ENCODE measurements at places on chromosomes 5 and 9. TPM values are rescaled to one million over a fixed set of nuclear protein-coding genes. Genes with fewer than 3 reads are reported as not detected.
A peak's percentile ranks its signal among the peaks of the same experiment; 100 is the strongest.

Gene ARL14EPL
- not detected for total RNA-seq

Gene GPRIN1
- total RNA-seq, result 25.2 TPM

DNA sequence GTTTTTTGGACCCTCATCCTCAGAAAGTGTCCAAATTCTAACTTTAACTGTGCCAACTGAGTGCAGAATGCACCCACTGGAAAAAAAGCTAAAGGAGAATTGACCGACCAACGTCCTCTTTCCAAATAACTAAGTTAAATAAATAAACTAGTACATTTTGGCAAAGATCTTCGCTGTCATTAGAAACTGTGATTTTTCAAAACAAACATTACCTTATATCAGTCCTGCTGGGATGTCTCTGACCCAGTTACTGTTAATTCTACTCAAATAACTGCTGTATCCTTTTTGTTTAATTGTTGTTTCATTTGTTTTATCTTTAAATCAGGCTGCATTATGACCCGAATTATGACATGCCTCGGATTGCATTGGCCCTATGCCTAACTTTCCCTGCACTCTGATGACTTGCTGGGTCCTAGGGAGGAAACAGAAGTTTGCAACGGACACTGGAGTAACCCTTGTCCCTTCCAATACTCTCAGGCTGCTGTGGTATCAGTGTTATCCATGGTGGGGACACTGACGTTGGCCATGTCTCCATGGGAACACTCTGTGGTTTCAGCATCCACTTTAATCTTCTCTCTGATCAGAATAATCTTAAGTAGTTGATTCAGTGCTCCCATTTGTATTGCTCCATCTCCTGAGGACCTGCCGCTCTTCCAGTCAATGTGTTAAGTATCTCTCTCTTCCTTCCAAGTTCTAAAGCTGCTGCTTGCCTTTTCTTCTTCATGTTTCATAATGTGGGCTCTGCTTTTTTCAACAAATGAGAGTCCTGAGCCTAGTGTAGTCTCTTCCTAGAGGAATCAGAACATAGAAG lies 11.1 kb upstream of the IFNA5 start:
- H3K4me1 ChIP-seq, result no peaks in the 10 kb centered on the region
- no peak overlapping the region for H3K4me3 ChIP-seq
- no peaks in the 10 kb centered on the region for H3K36me3 ChIP-seq
- H3K27me3 ChIP-seq, result no peaks in the 10 kb centered on the region
- no peak overlapping the region for H3K27ac ChIP-seq

DNA sequence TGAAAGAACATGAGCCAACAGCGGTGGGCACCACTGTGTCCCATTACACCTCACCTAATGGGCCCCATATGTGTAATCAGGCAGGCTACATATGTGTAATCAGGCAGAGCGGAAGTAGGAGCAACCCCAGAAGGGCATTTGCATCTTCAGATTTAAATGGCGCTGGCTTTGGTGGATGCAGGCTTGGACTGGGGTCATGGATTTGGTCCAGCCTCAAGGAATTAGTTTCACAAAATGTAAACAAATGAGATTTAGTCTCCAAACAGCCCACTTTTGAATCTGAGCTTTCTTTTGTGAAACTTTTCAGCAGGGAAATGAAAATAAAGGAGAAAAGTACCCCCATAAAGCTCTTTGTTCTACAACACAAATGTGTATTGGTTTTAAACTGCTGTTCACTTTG lies 161.3 kb downstream of the LPAR1 start:
- peak overlapping the region; percentile 85 for H3K27ac ChIP-seq
- H3K27me3 ChIP-seq, result no peaks in the 10 kb centered on the region
- peaks cover 3% of the 10 kb centered on the region for H3K36me3 ChIP-seq
- DNase-seq, result peak; percentile 84

GRCh38 chr9:124899845-124900244 lies 37.9 kb downstream of the ARPC5L start:
- H3K27me3 ChIP-seq, result no peaks in the 10 kb centered on the region
- peaks cover 62% of the 10 kb centered on the region for H3K36me3 ChIP-seq
- no peak overlapping the region for H3K27ac ChIP-seq
- H3K4me3 ChIP-seq, result no peak overlapping the region
- no peak for DNase-seq
